Cardiac fibroblast (primary cell): ENCODE measurements at places on chromosomes 5 and 9.

GRCh38 chr9:123187131-123187530 lies 81.3 kb downstream of the STRBP start:
- no peak for DNase-seq

- DNase-seq: no peak
These were observed 631 bp downstream of the CFAP77 start for GRCh38 chr9:132410642-132411041.

DNA sequence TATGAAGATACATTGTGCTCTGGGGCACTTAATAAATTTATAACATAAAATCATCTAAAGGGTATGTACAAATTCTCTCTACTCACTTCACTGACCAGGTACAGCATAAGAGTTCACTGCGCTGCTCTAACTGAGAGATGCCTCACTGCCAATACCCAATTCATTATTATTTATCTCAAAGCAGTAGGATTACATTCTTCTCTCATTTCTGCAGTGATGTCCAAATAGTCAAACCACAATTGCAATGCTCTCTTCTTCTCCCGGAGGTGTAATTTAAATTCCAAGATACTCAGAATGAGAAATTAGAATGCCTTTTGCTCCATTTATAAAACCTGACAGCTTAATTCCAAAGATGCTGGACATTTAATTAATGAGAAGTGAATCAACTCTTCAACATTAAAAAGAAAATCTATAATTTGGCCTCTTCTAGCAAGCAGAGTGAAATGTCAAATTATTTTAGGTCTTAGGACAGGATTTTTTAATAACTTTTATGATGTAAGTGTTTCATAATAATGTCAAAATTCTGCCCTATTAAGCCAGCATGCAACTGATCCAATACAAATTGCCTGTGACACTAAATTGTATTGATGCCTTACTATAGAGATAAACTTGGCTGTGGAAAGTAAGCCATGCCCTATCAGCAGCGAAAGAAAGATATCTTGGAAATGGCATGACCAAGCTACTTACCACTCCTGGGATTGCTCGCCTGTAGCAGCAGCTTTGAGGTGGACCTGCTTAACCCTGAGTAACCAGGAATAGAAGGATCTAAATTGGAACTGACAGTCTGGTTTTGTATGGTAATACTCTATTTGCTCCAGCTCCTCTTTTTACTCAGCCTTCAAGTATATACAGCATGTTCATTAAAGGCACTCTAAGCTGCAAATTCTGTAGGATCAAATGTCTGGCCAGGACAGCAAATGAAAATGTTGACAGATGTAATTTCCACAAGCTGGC lies 374.2 kb upstream of the TYRP1 start:
- no peak for DNase-seq

GRCh38 chr5:166505067-166505466 lies 1786.4 kb upstream of the WWC1 start:
- no peak for DNase-seq

GRCh38 chr5:83184534-83184933 lies 107.2 kb downstream of the XRCC4 start:
- DNase-seq: peak; percentile 19

DNA sequence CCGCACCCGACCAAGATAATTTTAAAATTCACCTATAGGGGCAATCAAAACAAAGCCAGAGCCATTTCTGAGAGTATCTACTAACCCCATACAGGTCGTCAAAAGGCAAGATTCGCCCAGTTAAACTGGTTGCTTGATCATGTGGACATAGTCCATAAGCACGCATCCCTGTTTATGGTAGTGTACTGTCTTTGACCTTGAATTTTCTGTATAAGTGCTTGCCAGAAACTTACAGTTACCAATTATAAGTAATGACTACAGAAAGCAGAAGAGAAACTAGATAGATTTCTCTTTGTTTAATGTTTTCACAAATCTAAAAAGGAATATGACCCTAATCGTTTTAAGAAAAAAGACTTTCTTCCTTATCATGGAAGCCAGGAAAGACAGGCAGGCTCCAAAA lies 25.6 kb downstream of the SLC31A1 start:
- no peak for DNase-seq

- DNase-seq: no peak
These were observed 59.4 kb downstream of the ZNF354C start for GRCh38 chr5:179119415-179120170.

- DNase-seq: peak; percentile 20
These were observed 9.8 kb upstream of the CRHBP start for GRCh38 chr5:76943006-76943405.

GRCh38 chr5:109307951-109308350 lies 101.8 kb downstream of the PJA2 start:
- DNase-seq: no peak

- peak; percentile 69 for DNase-seq
These were observed 127.8 kb downstream of the MED27 start for GRCh38 chr9:131951905-131952304.

GRCh38 chr5:176747670-176748072 lies 62.7 kb upstream of the UNC5A start:
- no peak for DNase-seq
